Nucleus accumbens (tissue), 56 donors: ENCODE measurements at places on chromosomes 1 and 21.

- no peak for DNase-seq
These were observed 66.5 kb downstream of the ADGRL2 start for GRCh38 chr1:81867235-81867634.

- no peak for DNase-seq
These were observed 47.6 kb downstream of the SPSB1 start for GRCh38 chr1:9340172-9340854.

DNA sequence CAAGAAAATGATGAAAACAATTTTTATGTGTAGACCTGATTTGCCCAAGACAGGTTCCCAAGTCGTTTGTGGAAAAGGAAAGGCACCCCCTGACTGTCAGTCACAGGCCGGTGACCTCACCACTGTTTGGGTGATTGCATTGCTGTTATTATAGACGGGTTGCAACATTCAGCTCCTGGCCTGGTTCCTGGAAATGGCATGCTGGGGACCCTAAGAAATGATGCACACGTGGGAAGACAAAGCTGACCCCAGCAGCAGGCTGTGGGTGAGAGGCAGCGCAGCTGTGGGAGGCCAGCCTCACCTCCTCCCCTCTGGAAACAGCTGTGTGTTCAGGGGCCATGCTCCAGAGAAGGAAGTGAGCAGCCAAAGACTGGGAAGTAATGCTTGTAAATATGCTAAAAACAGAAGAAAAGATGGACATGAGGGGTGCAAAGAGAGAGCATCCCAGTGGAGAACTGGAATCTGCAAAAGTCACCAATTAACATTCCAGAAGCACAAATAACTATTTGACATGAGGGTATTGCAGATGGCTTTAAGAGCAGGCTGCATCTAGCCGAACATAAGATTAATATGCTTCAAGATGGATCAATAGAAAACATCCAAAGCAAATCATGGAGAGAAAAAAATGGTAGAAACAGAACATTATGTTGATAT, 23.4 kb upstream of the ABCG1 start:
- no peak for DNase-seq

- peak; percentile 11 for DNase-seq
These were observed 42.3 kb downstream of the LACTBL1 start for GRCh38 chr1:22930240-22930912.

GRCh38 chr1:229283183-229283611, 12.3 kb downstream of the RAB4A start:
- DNase-seq: no peak

DNA sequence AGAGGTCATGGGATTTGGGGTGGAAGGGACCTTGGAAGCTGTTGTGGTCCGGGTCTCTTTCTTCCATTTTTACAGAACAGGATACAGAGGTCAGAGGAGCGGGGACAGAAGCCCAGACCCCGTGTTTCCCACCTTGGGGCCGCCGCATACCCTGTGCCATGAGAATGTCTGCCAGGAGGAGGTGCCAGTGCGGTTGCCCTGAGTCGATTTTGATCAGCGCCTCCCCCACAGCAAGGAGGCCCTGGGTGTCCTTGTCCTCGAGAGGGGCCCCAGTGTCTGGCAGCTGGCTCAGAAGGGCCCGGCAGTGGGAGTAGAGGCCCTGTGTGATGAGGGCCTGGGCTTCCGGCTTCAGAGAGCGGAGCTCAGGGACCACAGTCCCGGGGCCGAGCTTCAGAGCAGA, 12.3 kb upstream of the MMEL1 start:
- DNase-seq: no peak

- no peak for DNase-seq
These were observed 102.3 kb downstream of the TNFSF18 start for GRCh38 chr1:172948457-172948856.

DNA sequence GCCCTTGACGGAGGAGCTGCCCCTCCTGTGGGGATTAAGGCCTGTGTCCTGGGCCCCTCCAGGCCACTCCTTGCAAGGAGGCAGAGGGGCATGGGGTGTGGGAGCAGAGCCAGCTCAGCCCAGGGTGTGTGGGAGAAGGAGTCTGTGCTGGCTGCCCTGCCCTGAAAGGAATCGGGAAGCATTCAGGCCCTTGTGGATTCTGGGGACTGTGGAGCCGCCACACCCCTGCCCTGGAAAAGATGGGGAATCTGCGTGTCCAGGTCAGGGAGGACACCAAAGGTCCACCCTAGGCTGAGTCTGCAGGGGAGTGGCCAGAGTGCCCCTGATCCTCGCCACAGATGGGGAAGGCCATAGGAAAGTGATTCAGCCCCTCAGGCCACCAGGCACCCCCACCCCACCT, 16.5 kb upstream of the PRDM16 start:
- no peak for DNase-seq

- DNase-seq: no peak
These were observed 97.4 kb upstream of the ADGRL2 start for GRCh38 chr1:81703391-81703755.

GRCh38 chr21:36762642-36763041, 63.7 kb downstream of the SIM2 start:
- DNase-seq: no peak

- no peak for DNase-seq
These were observed 91.9 kb downstream of the RAVER2 start for GRCh38 chr1:64836802-64837201.

DNA sequence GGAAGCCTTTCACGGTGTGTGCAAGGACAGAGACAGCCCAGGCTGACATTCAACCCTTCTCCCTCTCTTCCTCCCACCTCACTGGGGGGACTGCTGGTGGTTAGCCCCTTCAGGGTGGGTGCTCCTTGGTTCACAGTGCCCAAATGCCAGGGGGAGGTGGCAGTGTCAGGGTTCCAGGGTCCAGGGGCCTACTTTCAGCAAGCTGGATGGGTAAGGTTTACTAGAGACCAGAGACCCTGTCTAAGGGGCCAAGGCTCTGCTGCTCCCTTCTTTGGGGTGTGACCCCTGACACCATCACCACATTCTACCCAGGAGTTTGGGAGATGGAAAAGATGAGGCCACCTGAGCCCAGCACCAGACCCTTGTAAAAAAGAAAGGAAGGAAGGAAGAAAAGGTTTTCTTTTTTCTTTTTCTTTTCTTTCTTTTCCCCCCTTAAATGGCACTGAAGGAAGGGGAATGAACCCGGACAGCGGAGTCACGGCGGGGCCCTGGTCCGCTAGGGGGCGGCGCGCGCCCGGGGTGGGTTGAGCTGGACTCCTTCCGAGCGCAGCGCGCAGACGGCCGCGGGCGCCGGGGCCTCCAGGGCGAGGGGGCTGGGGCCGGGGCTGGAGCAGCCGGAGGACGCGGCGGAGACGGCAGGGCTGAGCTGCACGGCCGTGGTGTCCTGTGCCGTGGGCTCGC, 18.8 kb downstream of the KNCN start:
- DNase-seq: peak; percentile 41

GRCh38 chr21:36606983-36607325, 92.0 kb upstream of the SIM2 start:
- DNase-seq: no peak

DNA sequence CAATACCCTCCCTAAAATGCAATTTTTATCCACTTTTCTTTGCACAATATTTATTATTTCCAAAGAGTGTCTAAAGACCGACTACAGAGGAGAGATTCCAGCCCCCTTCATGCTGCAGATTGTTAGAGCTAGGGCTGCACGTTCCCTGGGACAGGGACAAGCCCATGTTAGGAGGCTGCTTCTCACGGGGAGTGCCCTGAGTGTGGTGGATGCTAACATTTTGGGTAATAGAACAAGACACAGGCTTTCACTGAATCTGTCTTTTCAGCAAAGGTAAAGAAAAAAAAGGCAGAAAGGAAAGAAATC, 125.4 kb downstream of the RIPK4 start:
- no peak for DNase-seq

DNA sequence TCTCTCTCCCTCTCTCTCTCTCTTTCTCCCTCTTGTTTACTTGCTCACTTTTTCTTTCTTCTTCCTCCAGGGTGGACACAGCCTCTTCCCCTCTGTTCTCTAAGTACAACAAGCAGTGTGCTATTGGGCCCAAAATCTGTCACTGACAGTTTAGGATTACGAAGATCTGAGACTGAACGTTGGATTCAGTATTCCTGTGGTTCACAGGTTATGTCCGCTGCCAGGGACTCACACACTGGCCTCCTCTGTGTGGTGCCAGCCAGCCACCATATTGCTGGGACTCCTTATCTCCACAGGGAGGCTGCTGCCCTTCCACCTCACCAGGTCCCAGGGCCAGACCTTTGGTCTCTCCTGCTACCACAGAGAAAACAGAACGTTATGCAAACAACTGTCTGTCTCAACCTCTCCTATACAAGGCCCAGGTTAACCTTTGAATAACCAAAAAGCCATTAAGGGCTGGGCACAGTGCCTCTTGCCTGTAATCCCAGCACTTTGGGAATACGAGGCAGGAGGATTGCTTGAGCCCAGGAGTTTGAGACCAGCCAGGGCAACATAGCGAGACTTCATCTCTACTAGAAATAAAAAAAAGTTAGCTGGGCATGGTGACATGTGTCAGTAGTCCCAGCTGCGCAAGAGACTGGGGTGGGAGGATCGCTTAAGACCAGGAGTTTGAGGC, 171.9 kb upstream of the RAB4A start:
- DNase-seq: no peak

GRCh38 chr1:62263814-62264353, 55.4 kb downstream of the KANK4 start:
- DNase-seq: no peak
